Stimulated activated CD4-positive, alpha-beta T cell treated with anti-CD3 and anti-CD28 coated beads, Interleukin-12 subunit alpha, Interleukin-12 subunit beta, amount 100 ng/mL, for 48 hours (primary cell): ENCODE measurements at places on chromosomes 3 and 15.

GRCh38 chr3:48564022-48564421, 441 bp upstream of the UCN2 start:
- DNase-seq, result no peak

DNA sequence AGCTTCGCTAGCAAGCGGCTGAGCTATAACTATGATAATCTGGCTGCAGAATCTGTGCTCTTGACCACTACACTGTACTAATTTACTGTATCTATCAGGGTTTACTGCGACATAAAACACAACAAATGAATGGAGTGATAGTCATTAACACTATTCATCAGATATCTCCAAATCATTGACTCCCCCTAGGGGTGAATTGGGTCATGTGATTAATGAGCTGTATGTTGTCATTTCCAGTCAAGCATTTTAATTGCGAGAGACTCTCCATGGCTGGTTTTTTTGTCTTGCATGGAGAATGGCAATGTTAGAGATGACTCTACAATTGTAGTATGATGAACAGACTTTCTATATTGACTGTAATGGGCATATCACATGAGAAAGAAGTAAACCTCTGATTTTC, 10.5 kb upstream of the TM4SF18 start:
- no peak for DNase-seq

DNA sequence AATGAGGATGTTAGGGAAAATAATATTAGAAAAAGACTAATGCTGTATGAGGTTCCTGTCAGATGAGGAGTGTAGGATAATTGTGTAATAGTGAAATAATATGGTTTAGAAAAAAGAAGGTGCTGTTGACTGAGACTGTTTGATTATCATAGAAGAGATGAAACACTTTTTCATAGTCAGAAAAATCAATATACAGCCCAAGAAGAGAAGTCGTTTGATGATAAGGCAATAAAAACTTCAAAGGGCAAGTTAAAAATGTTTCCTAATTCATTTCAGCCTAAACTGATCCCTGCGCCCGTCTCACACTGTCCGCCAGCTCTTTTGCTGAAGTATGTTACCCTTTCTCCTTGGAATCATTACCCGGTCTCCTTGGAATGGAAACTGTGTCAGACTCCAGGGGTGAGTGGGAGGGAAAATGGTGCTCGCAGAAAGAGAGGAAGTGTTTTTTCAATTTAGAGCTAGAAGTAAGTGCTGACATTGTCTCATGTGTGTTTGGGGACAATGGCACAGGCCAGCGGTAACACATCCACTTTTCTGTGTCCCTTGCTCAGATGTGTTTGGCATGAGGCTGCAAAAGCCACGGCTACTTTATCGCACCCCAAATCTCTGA, 23.6 kb downstream of the DUT start:
- DNase-seq, result no peak

DNA sequence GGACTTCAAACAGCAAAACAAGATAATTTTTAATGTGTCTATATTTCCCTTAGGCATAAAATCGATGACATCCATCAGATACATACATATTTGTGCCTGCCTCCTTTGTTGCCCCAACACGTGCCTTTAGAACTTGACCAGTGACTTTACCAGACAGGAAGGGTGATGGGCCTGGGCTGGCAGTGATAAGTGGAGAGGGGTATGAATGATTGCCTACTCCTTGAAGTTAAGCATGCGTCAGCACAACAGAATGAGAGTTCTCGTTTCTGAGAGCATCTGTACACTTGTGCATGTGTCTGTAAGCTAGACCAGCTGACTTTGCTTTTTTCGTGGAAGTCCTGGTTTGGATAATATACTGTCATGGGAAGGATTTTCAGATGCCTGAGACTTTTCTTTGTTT, 54.9 kb upstream of the COL6A6 start:
- DNase-seq, result no peak

DNA sequence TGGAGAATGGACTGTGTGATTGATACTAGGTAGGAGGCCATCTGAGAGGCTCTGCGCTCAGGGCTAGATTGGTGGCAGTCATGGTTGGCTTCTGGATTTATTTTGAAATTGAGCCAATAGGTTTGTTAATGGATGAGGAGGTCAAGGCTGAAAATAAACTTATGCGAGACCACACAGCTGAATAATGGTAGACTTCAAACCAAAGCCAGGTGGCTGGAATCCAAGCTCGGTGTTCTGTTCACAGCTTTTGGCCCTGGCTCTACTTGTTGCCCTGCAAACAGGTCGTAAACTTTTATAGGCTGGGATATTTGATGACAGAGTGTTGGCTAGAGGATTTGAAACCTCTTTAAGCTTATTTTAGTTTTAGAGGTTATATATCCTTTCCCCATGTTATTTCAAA, 160.4 kb downstream of the CHL1 start:
- DNase-seq, result no peak

DNA sequence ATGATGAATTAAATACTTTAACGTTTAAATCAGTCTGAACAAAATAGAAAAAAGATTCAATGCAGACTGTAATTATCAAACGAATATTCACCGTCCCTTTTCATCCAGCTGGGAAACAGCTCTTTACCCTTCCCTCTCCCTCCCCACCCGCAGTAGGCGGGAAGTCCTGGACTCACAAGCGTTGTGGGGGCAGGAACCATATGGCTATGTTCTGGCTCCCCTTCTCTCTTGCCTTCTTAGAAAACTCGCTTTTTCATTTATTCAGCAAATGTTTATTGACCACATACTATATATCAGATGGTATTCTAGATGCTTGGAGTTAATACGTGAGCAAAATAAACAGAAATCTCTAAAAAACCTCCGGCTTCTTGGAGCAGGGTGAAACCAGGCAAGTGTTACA, 715 bp upstream of the SCAPER start:
- DNase-seq, result no peak

DNA sequence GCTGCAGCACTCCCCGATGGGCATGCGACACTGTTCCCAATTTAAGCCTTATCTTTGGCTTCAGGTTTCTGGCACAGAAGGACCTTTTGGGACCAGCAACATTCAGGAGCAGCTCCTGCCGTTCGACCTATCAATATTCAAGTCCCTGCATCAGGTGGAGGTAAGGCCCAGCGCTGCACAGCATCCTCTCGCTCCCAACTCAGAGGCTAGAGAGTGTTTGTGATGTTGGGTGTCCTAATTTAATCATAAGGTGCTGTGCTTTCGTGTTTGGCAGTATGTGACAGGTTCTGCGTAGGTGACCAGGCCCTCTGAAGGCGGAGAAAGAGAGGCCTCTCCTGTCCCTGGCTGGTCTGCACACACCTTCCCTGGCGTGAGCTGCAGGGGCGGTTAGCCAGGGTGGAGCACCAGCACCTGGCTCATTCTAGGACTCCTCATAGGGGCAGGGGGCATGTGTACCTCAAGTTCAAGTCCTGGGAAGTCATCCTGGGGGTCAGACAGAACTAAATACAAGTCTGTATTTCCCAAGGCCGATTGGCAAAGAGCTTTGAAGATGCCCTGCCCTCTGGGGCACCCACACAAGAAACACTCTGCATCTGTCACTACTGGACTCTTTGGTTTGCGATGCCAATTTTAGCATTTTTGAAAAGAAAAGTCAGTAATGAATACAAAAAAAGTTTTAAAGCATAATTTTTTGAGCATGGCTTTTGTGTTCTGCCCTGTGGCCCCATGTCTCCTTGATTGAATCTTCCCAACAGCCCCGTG, 17.0 kb downstream of the NISCH start:
- DNase-seq, result no peak
